Activated gamma-delta T cell treated with anti-CD3 and anti-CD28 coated beads, Interleukin-2, amount 50 U/mL, for 16 hours (primary cell): ENCODE measurements at places on chromosomes 12 and 14.

DNA sequence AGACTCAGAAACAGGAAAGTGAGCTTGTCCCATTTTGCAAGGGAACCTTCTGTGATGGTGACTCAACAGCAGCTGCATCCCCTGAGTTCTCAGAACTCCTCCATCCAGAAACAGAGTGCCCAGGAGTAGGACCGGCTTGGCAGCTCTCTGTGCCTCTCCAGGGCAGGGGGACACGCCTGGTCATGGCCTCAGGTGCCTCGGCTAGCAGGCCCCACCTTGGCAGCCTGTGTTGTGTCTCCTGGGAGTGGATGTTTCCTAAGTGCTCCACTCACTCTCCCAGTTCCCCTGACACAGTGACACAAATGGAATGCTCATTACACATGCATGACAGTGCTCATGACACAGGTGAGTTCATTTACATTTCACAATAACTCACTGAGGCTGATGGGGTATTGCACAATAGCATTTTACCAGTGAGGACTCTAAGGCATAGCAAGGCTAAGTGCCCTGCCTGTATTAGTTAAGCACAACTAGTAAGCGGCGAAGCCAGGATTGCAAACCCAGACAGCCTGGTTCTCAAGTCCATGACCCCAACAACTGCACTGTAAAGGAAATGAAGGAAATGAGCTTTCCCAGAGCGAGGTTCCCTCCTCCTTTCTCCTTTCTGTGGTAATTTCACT is 47.4 kb downstream of the CALM1 start:
- no peak for DNase-seq

GRCh38 chr12:82470906-82471512 is 112.7 kb downstream of the METTL25 start:
- DNase-seq, result no peak

DNA sequence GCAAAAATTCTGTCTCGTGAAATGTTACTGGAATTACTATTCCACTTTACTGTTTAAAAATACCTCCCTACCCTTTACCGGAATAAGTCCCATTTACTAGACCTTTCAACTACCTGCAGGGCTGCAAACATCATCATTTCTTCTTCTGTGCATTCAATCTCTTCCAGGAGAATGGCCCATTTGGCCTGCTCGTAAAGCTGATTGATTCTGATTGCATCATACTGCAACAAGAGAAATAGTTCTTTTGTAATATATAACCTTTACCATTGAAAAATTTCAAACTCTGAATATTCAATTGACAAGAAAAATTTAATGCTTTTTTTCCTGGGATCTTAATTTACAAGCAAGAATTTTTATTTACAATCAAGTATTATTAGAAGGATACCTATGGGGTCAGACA is 72.4 kb downstream of the FERMT2 start:
- DNase-seq, result no peak

- DNase-seq, result no peak
Measured at GRCh38 chr14:94388384-94389103, at the start of gene SERPINA1. Gene SERPINA1 (minus strand): TSS chr14:94388602. CDS start chr14:94383237, 5,365 bp downstream.

DNA sequence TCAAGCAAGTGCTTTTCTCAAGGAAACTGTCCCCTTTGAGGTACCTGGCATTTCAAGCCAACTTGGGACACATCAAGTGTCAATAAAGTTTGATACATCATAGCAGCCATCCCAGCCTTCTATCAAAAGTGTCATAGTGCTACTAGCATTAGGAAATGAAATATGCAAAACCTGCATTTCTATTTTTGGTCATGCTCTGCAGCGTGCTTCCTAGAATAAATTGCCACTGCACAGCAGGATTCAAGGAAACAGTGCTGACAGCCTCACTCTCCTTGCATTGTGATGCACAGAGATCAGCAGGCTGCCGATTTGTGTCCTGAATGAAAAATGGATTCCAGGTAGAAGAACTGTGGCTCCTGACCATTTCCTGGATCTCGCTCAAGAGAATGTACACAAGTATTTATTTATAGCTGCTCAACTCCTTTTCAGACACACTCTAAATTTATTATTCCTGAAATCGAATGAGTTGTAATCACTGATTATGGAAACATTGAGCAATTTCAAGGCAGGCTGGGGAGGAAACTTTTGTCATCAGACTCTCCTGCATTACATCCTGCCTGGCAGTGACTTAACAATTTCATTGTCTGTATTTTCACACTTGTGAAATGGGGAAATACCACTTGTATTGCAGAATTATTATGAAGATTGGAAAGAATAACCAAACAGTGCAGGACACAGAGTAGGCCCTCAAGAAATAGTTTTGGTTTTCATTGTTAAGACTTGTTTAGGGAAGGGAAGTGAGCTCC is 120.9 kb downstream of the SLC38A6 start:
- no peak for DNase-seq

DNA sequence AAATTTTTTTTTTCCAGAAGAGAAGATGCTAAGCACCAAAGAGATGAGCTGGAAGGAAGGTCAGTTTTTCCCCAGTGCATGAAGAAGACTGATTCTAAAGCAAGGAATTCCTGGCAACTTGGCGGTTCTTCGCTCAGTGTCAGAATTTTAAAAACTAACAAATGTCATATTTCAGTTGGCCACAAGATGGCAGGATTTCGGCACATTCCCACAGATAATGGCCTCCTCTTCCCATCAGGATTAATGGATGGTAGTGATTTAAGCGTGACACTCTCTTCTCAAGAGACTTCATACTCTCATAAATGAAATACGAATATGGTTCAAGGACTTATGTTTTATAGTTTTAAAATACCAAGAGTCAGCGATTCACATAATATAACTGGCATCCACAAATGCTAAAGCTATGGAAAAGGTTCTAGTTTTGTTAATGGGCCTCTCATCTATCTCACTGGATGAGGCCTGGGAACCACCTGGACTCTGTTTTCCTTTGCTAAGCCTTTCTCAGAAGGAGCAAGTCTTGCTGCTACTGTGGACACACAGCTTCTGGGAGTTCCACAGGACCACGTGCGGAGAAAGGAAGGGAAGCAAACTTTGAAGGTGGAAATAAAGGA is 46.1 kb upstream of the PTPRO start:
- DNase-seq, result no peak

DNA sequence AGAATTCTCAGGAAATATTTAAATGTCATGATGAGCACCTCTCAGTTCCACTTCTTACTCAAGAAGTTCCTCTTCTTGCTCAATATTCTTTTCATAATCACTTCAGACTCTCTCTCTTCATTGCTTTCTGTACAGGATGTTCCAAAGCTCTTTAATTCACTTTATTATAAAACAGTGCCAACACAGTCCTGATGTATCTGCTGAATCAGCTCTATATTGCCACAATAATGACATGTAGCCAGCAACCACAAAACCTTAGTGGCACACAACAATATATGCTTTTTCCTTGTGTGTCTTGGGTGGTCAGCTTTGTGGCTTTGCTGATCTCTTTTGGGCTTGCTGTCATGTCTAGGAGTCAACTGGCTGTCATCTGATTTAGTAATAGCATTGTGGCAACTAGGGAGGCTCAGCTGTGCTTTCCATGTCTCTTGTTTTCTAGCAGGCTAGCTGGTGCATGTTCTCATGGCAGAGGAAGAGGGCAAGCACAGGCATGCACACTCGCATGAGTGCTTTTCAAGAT is 52.8 kb upstream of the SLC2A13 start:
- no peak for DNase-seq

GRCh38 chr12:38328306-38328895 is 11.8 kb downstream of the ALG10B start:
- no peak for DNase-seq

- no peak for DNase-seq
Measured at GRCh38 chr14:63893701-63894458, 41.1 kb downstream of the SYNE2 start.

DNA sequence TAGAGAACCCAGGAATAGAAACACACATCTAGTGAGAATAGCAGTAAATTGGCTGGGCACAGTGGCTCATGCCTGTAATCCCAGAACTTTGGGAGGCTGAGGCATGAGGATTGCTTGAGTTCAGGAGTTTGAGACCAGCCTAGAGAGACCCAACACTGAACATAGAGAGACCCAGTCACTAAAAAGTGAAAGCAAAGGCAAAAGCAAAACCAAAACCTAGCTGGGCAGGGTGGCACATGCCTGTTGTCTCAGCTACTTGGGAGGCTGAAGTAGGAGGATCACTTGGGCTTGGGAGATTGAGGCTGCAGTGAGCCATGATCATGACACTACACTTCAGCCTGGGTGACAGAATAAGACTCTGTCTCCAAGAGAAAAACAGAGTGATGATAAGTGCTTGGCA is 37.5 kb upstream of the MIS18BP1 start:
- DNase-seq, result no peak

DNA sequence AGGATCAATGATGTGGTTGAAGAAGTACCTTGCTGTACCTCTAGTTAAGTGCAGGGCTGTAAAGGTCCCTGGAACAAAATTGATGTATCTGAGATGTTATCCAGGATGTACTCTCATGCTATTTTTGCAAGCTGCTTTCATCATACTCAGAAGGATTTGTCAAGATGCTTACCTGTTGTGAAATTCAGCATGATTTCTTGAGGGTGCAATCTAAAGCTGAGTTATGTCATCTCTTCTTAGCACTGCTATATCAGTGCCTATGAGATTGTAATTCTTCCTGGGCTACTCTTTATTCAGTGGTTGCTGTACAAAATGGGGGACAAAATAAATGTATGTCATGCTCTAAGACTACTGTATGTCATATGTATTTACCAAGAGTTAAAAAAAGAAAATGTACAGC is 340.7 kb upstream of the LMO3 start:
- DNase-seq, result no peak

DNA sequence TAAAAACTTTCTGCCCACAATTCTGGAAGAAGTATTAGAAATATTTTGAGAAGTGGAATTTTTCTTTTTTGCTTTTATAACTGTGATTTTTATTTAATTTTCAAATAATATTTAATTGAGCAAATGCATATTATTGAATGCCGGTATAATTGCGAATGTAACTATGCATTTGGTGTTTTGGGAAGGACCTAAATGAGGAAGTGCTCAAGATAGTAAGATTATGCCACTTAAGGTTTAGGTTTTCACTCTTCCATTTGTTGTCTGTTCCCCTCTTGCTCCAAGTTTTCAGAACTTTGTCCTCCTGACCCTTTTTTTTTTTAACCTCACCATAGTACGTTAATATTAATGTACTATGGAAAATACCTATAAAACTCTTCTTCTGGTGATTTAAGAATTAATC is 85.8 kb downstream of the KIAA0586 start:
- DNase-seq, result no peak

DNA sequence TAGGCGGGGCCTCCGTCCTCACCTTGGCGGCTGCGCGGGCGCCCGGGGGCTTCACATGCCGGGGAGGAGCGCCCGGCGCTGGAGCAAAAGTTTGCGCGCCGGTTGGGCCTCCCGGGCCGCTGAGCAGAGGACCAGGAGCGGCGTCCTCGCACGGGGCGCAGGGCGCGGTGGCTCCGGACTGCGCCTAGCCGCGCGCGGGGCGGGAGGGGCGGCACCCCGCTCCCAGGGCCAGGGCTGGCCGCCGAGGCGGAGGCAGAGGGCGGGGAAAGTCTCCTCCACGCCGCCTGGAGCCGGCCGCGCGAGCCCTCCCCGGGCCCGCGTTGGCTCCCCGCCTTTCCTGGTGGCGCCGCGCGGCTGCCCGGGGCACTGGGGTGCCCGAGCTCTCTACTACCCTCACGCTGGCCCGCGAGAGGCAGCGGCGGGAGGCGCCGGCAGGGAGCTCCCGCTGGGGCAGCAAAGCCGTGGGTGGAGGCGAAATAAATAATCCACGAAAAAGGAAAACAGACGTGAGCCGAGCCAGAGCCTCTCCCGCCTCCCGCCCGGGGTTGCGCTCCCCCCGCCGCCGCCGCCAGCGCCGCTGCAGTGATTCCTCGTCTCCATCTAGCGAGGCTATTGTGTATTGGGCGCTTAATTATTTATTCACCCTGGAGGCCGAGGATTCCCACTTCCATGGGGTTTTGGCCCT is 400 bp upstream of the PRIMA1 start:
- no peak for DNase-seq

- DNase-seq, result no peak
Measured at GRCh38 chr14:90911121-90911520, 94.9 kb upstream of the TTC7B start.

DNA sequence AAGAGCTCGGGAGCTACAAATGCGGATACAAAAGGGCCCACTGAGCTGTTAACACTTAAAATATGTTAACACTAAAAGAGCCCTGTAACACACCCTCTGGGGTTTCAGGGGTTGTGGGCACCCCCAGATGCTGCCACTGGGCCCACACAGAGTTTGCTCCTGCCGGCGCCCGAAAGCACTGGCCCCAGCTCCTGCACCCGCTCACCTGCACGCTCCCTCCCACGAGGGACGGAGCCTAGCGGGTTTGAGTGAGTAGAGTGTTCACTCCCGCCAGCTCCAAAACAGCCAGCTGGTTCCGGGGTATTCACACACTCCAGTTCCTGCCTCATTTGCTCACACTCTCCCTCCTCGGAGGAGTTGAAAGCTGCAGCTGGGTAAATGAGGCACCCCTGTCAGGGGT is 357.7 kb downstream of the ETNK1 start:
- no peak for DNase-seq

DNA sequence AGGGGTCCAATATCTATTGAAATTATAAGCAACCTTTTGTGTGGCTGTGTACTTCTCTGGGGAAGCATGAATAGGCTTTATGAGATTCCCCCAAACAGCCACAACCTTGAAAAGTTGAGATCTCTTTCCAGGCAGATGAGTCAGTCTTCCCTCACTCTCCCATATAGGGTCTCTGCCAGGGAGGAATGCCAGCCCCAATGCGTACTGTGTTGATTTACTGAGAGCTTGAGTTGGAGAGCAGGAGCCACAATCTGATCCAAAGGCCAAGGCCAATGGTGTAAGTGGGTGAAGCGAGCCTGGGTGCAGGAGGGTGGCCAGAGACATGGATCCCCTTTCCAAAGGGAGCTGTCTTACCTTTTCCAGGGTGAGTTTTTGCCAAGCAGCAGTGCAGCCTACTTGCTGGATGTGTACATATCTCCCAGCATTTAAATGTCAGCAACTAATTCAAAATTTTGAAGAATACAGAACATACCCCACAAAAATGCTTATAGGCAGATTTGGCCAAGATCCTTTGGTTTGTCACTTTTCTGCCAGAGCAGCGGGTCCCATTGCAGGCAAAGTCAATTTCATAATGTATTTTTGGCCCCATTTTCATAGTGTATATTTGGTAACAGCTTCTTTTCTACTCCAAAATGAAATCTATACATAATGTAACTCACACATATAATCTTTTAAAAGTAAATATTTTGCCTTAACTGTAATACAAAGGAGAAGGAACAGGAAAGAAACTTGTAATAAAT is 88.2 kb downstream of the TBC1D30 start:
- no peak for DNase-seq

DNA sequence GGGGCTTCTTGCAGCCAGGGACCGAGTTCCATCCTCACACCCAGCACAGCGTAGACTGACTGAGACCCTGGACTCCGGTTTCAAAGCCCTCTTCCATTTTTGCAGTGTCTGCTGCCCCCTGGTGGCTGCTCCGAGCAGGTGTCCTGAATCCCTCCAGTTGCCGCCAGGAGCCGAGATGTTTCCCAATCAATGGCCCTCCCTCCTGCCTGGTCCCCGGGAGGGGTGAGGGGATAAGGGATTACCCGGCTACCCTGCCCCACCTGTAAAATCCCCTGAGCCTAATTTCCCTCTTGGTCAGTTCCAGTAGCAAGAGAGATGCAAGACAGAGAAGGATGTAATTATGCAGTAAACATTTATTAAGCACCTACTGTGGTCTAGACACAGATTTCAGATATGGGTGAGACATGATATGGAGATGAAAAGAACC is 55.0 kb downstream of the PHETA1 start:
- DNase-seq, result peak; percentile 66
